ENCODE measurements at places on chromosomes 11 and 22.

- DNase-seq, result no peak
Observed at GRCh38 chr11:115155978-115156377, 348.2 kb downstream of the CADM1 start.

DNA sequence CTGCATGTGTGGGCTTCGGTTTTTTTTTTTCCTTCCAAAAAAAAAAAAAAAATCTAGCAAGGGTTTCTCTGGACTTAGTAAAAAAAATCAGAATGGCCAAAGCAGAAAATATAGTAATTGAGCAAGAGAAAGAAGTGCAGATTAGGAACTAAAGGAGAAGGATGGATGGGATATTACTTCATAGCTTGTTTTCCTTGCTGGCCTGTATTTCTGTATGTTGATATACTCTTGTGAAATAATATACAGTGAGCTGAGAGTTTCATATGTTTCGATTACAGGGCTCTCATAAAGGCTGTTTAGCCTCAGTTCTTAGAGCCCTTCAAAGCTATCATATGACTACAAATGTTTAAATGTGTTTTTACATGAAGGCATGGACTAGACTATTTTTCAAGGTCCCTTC lies 34.3 kb upstream of the NFRKB start:
- DNase-seq, result no peak

DNA sequence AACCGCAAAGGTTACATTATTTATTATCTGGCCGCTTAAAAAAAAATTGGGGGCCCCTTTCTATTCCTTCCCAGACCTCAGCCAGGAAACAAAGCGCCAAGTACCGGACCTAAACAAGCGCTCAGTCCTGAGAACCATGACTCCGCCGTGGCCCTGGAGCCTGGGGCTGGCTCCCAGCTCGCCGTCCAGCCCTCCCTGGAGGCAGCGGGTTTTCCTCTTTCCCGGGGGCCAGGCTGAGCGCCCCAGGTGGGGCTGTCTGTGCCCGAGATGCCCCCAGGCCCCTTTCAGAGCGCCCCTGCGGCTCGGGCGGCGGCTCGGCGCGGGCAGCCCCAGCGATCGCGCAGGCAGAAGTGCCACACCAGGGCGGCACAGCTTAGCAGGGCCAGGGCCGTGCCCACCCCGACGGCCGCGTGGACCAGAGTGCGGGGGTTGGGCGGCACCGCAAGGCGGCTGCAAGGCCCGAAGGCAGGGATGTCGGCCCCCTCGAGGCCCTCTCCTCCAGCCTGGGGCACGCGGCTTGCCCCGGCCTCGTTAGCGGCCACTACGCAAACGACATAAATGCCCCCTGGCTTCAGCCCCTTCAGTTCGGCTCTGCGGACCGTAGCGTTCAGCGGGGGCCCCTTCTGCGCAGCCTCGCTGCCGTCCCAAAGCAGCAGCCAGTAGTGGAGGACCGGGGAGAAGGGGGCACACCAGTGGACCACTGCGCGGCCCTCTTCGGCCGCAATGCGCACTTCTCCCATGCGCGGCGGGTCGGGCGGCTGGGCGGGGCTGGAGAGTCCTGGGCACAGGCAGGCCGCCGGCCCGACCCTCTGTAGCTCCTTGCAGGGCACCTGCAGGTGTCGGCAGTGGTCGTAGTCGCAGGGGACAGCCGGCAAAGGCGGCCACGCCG lies 1.6 kb downstream of the LRRN4CL start:
- no peak for DNase-seq

GRCh38 chr11:25650319-25650718 lies 681.6 kb upstream of the ANO3 start:
- no peak for DNase-seq

DNA sequence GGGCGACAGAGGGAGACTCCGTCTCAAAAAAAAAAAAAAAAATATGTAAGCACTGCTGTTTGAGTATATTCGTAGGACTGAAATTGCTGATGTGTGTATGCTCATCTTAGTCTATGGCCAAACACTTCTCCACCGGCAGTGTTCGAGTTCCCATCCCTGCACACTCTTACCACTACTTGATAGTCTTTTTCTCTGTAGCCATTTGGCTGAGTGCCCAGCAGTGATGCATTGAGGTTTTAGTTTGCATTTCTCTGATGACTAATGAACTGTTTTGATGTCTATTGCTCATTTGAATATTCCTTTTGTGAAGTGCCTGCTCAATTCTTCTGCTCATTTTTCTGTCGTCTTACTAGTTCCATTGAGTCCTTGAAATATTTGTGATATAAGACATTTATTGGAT lies 1.9 kb downstream of the TIRAP start:
- DNase-seq, result peak; percentile 68

DNA sequence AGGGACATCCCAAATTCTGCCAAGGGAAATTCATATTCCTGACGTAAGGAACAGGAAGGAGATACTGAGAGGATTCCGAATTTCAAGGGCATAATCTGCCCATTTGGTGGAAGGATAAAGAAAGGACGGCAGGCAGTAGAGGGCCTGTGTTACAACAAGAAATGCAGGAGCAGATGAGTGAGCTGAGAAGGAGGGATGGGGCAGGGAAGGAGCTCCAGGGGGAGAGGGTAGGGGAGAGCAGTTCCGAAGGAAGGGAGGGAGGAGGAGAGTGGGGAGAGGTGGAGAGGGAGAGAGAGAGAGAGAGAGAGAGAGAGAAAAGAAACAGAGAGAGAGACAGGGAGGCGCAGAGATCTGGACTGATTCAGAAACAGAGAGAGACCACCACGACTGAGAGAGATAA lies 843 bp downstream of the OPCML start:
- no peak for DNase-seq

DNA sequence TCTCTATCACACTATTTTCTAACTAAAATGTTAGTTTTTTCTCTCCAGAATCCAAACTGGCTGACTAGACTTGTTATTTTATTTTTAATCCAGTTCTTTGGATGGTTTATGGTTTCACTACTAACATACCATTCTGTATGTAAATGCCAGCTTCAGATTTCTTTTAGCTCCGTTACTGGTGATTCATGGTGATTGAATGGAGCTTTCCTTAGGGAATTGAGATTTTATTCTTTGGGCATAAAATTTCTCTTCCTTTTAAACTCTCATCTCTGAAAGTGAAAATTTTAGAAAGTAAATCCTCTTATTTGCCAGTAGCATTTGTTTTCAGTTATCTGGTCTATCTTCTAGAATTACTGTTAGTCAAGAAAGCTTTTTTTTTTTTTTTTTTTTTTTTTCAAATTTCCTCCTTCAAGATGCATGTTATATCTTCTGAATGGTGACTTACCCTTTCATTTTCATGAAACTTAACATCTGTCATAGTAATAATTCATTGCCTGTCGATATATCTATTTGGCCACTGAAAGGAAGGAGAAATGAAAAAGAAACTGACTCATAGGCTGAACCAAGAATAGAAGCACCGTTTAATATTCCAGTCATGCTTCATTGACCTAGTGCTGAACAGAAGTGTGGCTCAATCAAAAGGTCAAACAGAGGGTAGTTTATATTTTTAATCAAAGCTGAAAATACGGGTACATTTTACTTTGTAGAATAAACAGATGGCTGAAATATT lies 6.4 kb downstream of the ENDOD1 start:
- peak; percentile 68 for DNase-seq

Data from COLO829 (cell line).